ENCODE measurements at places on chromosomes 12 and 14.

DNA sequence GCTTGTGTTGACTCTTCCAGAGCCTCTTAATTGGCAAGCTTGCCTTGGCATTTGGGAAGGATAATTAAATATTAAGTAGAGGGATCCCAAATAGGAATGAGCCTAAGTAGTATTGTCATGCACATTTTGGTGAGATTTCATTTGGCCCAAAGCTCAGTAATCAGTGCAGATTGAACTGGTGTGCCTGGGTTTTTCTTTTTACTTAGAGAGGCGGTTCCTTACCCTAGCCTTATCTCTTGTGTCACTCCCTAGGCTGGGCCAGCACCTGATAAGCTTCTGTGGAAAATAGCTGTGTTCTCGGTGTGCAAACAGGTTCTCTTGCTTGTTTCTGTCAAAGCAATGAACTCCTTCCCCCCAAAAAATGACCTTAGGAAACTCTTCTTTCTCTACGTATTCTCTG, 9.3 kb upstream of the B4GALNT3 start:
- ATAC-seq, result no peak

GRCh38 chr12:113370923-113371682, 12.7 kb downstream of the PLBD2 start:
- ATAC-seq, result no peak

DNA sequence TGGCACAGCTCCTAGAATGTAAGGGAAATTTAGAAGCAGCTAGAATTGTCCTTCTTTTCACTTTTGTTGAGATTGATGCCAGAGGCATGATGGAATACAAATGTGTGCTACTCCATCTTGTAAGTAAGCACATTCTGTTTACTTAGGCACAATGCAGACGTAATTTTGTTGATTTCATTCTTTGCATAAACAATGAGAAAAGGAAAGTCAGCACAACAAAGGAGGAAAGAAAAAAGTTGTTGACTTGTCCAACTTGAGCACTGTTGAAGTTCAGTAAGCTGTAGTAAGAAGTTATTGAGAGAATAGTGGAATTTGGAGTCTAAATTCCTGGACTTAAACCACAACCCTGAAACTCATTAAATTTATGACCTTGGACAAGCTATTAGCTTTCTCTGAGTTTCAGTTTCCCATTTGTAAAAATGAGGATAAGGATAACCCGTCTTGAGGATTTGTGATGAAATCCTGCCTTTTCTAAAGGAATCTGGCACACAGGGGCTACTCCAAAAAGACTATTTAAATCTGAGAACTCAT, 19.4 kb upstream of the CNTN1 start:
- ATAC-seq, result peak; percentile 84

DNA sequence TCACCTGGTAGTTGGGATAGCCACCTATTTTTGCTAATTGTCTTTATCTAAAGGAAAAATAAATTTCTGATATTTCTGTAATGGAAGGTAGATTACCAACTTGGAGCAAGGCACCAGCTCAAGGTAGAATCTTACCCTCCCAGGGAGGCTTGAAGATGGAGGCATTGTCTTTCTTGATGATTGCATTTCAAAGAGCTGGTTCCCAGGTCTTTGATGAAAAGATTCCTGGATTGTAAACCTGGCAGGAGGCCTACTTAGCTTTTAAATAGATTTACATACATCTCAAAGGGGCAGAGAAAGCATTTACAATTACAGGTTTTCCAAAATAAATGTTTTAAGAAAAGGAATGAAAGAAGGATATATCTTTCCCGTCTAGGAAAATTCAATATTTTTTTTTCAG, 729.2 kb downstream of the LRFN5 start:
- ATAC-seq, result no peak
